ENCODE measurements at places on chromosomes 12 and 14.
A peak's percentile ranks its signal among the peaks of the same experiment; 100 is the strongest.

DNA sequence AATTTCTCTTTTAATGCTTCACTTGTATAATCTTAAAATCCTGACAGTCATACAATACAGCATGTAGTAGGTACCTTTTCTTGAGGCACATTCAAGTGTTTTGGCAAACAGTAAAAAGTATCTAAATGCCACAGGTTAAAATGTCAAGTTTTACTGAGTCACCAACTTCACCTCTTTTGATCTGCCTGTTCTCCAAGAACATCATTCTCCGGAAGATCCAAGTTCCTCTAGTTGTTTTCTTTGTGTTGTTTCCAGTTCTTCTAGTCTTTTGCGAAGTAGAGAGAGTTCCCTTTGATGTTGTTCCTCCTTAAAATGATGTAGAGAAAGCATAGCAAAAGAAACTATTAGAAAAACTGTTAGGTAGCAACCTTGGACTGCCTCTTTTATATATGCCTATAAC lies 151.1 kb downstream of the CEP83 start:
- no peak for DNase-seq

DNA sequence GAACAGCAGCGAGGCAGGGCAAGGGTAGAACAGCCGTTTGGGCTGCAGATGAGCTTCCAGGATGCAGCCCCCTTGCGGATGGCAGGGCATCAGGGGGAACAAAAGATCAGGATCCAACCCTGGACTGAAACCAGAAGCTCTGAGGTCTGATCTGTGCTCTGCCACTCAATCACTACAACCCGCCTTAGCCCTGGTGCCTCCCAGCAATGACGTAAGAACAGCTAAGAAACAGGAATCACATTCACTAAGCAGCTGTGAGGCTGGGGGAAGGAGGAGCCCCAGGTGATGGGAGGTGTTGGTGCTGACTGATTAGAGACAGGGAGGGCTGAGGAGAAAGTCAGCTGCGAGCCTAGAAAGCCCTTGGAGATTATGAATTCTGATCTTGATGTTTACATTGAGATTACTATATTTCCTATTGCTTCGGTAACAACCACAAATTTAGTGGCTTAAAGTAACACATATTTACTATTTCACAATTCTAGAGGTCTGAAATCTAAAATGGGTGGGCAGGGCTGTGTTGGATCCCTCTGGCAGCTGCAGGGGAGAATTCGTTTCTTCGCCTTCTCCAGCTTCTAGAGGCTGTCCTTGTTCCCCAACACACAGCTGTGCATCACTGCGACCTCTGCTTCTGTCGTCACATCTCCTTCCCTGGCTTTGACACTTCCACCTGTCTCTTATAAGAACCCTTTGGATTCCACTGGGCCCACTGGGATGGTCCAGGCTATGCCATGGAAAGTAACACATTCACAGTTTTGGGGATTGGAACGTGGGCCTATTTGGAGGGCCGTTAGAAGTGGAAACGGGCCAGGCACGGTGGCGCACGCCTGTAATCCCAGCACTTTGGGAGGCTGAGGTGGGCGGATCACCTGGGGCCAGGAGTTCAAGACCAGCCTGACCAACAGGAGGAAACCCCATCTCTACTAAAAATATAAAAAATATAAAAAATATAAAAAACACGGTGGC lies 6.1 kb upstream of the CD9 start:
- no peak for DNase-seq

DNA sequence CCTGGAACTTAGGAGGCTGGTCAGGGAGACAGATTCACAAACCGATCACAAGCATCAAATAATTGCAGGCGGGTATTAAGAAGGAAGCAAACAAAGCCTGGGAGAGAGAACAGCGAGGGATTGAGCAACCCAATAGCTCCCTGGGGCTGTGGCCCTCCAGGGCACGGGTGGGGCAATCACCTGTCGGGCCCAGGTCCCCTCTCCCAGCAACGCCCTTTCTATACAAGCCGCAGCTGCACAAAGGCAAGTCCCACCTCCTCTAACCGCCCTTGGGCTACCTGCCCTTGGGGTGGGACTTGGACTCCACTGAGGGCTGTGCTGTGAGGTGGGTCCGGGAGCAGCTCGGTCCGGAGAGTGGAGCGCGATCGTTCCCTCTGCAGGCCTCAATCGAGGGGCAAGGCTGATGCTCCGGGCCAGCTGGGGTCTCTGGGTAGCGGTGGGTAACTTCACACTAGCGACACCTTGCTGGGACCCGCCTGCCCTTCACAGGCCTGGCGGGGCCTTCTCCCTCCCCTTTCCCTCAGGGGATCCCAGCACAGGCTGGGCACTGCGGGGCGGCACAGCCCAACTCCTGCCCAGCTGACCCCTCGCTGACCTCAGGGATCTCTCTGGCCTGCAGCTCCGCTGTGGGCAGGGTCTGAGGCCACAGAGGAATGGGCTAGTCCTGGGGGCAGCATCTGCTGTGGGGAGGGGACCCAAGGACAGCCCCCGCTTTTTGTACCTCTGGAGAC lies 8.0 kb downstream of the PHB2 start:
- DNase-seq, result no peak

GRCh38 chr12:94187361-94187760 lies 39.0 kb downstream of the PLXNC1 start:
- DNase-seq, result no peak

DNA sequence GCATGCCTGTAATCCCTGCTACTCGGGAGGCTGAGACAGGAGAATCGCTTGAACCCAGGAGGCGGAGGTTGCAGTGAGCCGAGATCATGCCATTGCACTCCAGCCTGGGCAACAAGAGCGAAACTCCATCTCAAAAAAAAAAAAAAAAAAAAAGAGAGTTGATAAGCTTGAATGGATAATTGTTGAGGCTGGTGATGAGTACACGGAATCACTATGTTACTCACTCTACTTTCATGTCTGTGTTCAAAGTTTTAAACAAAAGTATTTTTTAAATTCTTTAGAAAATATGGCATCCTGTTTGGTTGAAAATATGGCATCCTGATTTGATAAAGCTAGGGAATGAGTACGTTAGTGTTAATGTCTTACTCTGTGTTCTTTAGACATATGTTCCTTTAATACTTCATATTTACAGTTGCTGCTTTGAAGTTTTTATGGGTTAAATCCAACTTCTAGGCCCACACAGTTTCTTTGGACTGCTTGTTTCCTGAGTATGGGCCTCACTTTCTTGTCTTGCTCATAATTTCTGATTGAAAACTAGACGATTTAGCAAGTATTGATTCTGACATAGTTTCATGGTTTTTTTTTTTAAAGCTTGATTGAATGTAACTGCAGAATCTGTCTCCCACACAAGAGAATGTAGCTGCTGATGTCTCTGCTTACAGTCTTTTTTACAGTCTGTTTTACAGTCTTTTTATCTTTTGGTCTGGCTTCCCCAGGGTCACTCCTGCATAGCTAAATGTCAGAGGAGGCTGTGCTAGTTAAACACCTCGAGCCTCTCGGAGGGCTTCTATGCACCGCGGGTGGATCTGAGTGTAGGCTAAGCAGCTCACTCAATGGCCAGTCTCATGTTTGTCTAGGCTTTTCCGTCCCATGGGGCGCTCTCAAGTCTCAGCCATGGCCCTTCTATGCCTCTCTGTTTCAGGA lies 14.1 kb upstream of the FBLN5 start:
- no peak for DNase-seq

DNA sequence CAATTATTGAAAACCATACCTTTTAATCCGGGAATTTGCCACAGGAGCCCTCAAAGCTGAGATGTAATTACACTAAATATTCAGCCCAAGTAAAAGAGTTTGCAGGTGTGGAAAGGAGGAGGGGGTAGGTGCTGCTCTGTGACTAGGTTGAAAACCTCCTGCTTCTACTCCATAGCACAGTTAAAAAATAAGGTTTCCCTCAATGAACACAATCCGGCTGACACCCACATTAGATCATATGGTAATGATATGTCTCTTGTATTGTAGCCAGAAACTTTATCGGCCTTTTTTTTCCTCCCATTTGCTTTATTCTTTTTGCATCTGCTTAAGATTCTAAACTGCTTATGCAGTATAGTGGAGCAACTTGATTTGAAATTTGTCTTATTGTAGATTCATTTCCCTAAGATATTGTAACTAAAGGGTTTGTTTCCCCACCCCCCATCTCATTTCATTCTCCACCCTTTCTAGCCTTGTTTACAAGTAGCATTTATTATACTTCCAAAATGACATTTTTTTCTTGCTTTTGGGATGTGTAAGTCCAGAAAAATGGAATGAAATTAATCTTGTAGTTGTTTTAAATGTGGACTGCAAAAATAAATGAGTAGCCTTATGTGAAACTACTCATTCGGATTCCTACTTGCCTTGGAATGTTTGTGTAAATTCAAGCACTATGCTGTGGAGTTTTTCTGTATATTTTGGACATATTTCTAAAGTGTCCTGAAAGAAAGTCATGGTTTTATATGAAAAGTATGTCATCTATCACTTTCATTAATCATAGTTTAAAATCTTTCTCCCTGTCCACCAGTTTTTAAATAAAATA lies at the start of gene DCN:
Gene DCN, minus strand, starts transcription at position 182 of the 820 bp plus-strand sequence. CDS start 4,265 bp downstream, outside the sequence.
- DNase-seq, result no peak

- DNase-seq, result no peak
These were observed 147.8 kb upstream of the KRR1 start for GRCh38 chr12:75658901-75659823.

DNA sequence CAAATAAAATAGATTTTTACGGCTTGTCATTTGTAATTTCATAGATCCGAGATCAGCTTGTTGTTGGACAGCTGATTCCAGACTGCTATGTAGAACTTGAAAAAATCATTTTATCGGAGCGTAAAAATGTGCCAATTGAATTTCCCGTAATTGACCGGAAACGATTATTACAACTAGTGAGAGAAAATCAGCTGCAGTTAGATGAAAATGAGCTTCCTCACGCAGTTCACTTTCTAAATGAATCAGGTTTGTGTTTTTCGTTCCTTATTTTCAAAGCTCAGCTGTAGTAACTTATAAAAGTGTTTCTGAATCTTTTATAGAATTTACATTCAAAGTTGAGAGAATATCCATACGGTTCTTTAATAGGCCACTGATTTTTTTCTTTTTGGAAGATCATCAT lies 89.1 kb downstream of the LRRK2 start:
- peak; percentile 18 for DNase-seq

DNA sequence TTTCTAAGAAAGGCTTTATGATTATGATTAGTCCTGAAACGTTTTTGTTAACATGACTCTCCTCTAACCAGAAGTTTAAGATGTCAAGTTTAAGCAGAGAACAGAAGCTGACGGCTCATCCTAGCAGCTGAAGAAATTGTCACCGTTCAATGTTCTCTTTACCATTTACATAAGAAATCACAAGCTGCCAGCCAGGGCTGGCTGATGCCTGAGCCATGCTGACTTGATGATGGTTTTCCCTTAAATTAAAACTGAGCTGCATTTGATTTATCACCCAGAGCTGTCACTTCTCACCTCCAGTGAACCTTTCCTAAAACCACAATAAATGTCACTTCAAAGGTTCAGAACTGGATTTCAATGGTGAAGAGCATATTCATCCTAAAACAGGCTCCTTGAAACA lies 153.6 kb downstream of the KTN1 start:
- no peak for DNase-seq

- no peak for DNase-seq
These were observed 21.7 kb upstream of the VPS37B start for GRCh38 chr12:122917507-122918121.

DNA sequence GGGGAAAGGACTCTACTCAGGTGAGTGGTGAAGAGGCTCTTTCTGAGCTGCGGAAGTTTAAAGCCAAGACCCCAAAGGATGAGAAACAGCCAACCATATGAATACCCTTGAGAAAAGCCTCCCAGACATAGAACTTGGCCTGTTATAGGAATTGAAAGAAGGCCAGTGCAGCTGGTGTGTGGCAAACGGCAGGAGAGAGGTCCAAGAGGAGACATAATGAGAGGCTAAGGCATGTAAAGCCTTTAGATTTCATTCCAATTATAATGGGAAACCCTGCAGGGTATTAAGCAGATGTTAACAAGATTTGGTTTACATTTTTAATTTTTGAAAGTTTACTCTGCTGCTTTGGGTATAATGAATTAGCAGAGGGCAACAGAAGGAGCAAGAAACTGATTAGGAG lies 552.1 kb upstream of the FBXO33 start:
- DNase-seq, result no peak

DNA sequence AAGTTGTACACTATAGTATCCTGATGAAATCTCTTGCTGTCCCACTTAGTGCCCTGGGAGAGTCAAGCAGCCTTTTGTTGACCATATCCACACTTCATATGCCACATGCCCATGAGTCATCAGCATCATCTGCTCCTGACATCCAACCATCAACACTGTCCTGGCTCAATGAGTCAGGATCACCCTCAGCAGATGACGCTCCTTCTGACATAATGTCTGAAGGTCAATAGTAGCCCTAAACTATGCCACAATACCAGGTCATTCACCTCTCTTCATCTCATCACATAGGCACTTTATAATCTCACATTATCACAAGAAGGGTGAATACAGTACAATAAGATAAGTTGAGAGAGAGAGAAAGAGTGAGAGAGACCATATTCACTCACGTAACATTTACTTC lies 369.0 kb upstream of the FAR2 start:
- DNase-seq, result no peak

GRCh38 chr14:61932974-61933373 lies 170.8 kb downstream of the SNAPC1 start:
- DNase-seq, result no peak

GRCh38 chr12:120721866-120722265 lies 3.8 kb upstream of the ACADS start:
- no peak for DNase-seq

- DNase-seq, result no peak
These were observed 16.8 kb downstream of the GPATCH2L start for GRCh38 chr14:76168531-76168930.

DNA sequence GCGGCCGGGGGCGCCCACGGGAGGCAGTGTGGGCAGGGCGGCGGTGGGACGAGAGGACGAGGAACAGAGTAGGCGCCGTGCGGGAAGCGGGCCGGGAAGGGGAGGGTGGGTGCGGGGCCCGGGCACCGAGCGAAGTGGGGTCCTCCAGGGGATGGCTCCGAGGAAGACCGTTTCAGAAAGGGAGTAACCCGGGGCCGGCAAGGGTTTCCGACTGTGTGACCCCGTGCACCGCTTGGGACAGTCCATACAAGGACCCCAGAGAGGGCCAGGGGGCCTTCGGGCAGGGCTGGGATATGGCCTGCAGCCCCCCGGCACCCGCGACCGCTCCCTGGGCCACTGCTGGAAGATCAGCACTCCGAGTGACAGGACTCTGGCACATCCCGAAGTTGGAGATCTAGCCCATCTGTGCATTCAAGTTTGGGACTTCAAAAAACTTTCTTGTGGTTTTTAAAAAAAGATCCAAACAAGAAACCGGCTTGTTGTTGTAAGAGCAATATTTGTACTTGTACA lies 448 bp downstream of the TSPAN9 start:
- no peak for DNase-seq

DNA sequence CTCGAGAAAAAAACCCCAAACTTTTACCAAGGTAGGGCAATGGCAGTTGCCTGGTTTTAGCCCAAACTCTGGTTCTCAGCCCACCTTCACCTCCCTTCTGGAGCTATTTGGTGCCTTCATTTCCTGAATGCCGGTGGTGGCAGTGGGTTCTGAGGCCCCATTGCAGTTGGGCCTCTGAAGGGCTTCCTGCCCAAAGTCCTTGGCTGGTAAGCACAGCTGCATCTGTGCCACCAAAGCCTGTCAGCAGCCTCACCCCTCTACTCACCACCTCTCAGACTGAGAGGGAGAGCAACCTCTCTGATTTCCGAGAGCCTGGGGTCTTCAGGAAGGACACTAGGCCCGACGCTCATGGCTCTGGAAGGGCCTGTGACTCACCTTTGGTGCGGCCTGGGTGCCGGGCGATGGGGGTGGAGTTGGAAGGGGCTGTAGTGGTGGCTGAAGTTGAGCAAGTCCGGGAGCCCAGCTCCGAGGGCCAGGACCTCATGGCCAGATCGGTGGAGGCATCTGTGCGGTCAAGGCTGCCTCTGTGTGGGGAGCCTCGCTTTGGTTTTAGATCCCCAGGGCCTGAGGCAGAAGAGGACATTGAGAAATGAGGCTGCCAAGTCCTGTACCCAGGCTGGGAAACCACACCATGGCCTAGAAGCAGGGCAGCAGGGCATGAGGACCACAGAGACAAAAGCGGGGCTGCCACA lies 38.6 kb upstream of the GPR68 start:
- no peak for DNase-seq
